ENCODE measurements at places on chromosomes 5 and 9. TPM values are rescaled to one million over a fixed set of nuclear protein-coding genes. Genes with fewer than 3 reads are reported as not detected.

The ACTBL2 gene
- total RNA-seq, result not detected

DNA sequence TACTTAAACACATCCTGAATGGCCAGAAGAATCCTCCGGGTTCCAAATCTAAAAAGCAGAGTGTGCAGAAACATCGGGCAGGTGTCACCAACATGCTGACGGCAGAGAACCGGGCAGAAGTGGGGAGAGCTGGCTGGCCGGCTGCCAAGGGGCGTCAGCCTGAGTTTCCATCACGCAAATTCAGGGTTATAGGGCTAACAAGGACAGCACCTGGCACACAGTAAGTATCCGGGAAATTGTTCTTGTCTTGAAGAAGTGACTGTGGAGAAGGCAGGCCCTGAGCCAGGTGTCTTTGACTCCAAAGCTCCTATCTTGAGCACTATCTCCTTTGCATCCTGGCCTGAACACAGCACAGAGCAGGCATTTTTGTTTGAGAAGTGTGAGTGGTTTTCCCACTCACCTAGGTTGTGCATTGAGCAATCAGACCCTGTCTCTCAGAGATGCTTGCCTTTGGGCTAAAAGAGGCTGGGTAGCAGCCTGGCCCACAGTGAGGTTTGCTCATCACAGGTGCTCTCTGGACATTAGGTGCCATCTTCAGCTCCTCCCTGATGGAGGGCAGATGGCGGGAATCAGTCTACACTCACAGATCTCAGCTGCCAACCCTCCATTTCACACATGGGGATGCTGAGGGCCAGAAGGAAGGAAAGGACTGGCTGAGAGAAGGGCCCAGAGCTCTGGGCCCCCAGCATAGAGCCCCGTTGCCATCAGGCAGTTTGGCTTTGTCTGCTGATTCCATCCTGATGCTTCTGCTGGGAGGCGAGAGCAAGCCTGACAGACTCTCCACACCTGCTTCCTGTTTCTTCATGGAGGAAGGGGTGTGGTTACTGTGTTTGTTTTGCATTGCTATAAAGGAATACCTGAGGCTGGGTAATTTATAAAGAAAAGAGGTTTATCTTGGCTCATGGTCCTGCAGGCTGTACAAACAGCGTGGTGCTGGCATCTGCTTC is 52.8 kb downstream of the WHRN start:
- peaks cover 17% of the 10 kb centered on the region for H3K4me1 ChIP-seq
- no peak for DNase-seq
- H3K27ac ChIP-seq, result no peak overlapping the region
- 0 out of 2 replicates have a peak, but pooled peaks cover 7% of the 10 kb centered on the region for H3K36me3 ChIP-seq
- no peak overlapping the region for H3K4me3 ChIP-seq

DNA sequence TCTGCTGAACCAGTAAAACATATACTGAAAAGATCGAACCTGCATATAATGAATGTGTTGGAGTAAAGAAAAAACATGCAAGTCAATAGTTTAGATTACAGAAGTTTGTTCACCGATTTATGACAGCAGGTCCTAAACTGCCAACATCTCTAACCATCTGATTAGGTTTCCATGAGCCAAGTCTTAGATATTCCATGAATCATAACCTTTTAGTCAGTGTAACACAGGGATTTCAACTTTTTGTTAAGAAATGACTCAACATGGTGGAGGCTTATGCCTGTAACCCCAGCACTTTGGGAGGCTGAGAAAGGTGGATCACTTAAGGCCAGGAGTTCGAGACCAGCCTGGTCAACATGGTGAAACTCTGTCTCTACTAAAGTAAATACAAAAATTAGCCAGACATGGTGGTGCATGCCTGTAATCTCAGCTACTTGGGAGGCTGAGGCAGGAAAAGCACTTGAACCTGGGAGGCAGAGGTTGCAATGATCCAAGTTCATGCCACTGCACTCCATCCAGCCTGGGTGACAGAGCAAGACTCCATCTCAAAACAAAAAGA is 38.7 kb downstream of the APC start:
- H3K4me1 ChIP-seq, result peaks cover 51% of the 10 kb centered on the region
- peak; percentile 92 for DNase-seq
- H3K27ac ChIP-seq, result peak overlapping the region; percentile 75
- H3K4me3 ChIP-seq, result no peak overlapping the region
- peaks cover 31% of the 10 kb centered on the region for H3K36me3 ChIP-seq

- DNase-seq, result peak; percentile 77
- H3K4me1 ChIP-seq, result peaks cover 14% of the 10 kb centered on the region
- no peaks in the 10 kb centered on the region for H3K36me3 ChIP-seq
- no peak overlapping the region for H3K4me3 ChIP-seq
Observed at GRCh38 chr9:109507421-109507838, 9.3 kb upstream of the PTPN3 start.

DNA sequence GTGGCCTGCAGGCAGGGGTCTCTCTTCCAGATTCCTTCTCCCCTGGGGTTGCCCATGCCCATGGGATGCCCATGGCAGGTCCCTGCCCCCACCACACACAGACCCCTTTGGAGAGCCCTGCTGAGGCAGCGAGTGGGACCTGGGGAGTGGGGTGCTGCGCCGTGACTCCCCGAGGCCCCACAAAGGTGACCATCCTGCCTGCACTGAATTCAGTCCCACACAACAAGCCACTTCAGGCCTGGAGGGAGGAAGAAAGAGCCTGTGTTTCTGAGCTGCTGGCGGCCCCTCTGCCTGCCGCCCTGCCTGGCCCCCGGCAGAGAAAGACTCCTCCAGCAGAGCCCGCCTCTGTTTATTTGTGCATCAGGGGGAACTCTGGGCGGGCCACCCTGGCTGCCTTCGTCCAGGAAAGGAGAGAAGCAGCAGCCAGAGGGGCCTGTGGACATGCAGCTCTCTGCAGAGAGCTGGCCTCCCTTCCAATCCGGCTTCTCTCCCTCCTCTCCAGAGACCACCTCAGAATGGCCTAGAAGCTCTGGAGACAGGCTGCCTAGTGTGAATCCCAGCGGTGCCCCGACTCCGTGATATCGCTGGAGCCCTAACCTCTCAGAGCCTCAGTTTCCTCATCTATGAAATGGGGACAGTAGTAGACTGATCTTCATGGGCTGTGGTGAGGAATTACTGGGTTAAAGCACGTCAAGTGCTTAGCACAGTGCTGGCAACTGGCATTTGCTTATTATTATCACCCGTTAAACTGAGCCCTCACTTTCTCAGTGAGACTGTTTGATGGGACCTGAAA is 72.9 kb downstream of the COL27A1 start:
- no peak overlapping the region for H3K4me3 ChIP-seq
- H3K36me3 ChIP-seq, result peaks cover 7% of the 10 kb centered on the region
- DNase-seq, result no peak

DNA sequence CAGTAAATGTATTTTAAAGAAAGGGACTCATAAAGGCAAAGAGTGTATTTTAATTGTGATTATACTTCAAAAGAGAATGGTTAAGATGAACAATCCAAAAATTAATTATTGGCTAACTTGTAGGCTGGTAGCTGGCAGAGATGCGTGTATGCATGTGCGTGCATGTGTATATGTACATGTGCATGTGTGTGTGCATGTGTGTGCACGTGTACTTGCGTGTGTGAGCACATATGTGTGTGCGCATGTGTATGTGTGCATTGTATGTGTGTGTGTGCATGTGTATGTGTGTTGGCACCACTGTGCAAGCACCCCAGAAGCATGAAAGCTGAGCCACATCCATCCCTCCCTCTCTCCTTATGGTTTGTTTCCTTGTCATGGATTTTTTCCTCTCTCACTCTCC is 83.0 kb upstream of the SLC1A3 start:
- no peak overlapping the region for H3K4me3 ChIP-seq
- peaks cover 22% of the 10 kb centered on the region for H3K27me3 ChIP-seq
- no peaks in the 10 kb centered on the region for H3K4me1 ChIP-seq
- H3K36me3 ChIP-seq, result no peaks in the 10 kb centered on the region
- H3K27ac ChIP-seq, result no peak overlapping the region

DNA sequence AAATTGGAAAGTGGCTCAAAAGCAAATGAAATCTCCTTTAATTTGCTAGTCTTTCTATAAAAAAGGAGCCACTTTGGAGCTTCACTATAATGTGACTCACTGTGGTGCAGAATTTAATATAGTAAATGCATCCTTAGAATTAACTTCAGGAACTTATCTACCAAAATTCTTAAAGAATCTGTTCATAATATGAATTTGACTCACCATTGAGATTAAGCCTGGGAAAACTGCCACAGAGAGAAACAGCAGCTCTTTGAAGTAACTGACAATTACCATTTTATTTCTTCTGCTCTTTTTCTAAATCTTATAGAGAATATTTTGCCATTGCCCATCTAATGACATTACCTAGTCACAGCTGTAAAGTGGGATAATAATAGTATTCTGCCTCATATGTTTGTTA is 211.9 kb upstream of the CDH6 start:
- no peak overlapping the region for H3K27ac ChIP-seq
- no peaks in the 10 kb centered on the region for H3K36me3 ChIP-seq
- H3K4me1 ChIP-seq, result no peaks in the 10 kb centered on the region
- no peak overlapping the region for H3K4me3 ChIP-seq
- DNase-seq, result no peak

- H3K4me1 ChIP-seq, result peaks cover 22% of the 10 kb centered on the region
- DNase-seq, result no peak
- no peaks in the 10 kb centered on the region for H3K36me3 ChIP-seq
- H3K4me3 ChIP-seq, result no peak overlapping the region
- H3K27me3 ChIP-seq, result no peaks in the 10 kb centered on the region
Observed at GRCh38 chr5:125325488-125326149, 579.2 kb upstream of the ZNF608 start.

GRCh38 chr5:77770293-77771005 is 5.7 kb downstream of the TBCA start:
- H3K4me3 ChIP-seq, result no peak overlapping the region
- DNase-seq, result no peak
- H3K27ac ChIP-seq, result no peak overlapping the region

- H3K4me1 ChIP-seq, result peaks cover 20% of the 10 kb centered on the region
- H3K27me3 ChIP-seq, result peaks cover 9% of the 10 kb centered on the region
- no peak for DNase-seq
Observed at GRCh38 chr9:78470216-78470615, 173.3 kb downstream of the PSAT1 start.

DNA sequence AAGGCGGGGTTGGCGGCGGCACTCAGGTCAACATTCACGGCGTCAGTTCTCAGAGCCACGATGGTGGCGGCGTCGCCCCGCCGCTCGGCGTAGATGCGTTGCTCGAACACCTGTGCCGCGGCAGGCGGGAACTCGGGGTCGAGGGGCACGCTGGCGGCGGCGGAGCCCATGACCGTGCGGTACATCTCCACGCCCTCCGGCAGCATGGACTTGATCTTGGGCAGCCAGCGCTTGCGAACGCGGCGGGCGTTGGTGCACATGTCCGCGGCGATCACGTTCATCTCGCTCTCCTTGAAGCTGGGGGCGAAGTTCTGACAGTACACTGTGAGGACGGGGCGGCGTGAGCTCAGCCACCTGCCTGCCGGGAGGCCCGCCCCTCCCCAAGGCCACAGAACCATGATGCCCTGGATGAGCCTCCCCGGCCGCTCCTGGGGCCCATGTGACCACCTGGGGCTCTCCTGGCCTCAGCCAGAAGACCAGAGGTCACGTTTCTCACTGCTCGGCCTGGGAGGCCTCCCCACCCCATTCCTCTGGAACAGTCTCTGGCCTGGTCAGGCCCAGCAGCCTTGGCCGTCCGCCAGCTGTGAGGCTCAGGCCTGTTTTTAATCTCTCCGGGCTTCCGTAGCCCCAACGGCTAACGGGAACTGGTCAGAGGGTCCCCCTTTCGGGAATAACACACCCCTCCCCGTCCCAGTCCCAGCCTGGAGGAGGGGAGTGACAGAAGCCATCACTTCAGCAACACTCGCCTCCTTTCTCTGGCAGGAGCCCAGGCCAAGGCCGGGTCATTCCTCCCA is 50.7 kb upstream of the UBAC1 start:
- DNase-seq, result no peak
- H3K4me1 ChIP-seq, result peaks cover 20% of the 10 kb centered on the region
- no peak overlapping the region for H3K27ac ChIP-seq
- H3K36me3 ChIP-seq, result peaks cover 11% of the 10 kb centered on the region

DNA sequence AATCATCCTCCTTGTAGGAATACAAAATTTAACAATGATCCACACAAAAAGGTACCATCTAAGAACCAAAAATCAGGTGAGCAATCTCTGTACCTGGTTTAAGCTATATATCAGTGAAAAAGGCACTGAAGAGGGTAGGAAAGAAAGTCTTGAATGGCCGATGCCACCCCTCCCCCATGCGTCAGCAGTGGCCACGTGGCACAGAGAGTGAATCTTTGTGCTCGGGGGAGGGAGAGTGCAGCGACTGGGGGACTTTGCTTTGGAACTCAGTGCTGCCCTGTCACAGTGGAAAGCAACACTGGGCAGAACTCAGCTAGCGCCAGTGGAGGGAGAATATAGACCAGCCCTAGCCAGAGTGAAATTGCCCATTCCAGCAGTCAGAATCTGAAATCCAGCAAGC is 28.3 kb upstream of the PDE4D start:
- DNase-seq, result no peak
- no peak overlapping the region for H3K4me3 ChIP-seq
- no peak overlapping the region for H3K27ac ChIP-seq
- no peaks in the 10 kb centered on the region for H3K36me3 ChIP-seq
- H3K27me3 ChIP-seq, result no peaks in the 10 kb centered on the region

GRCh38 chr5:109163336-109163735 is 246.4 kb downstream of the PJA2 start:
- no peak overlapping the region for H3K27ac ChIP-seq
- no peaks in the 10 kb centered on the region for H3K36me3 ChIP-seq
- no peak for DNase-seq
- no peaks in the 10 kb centered on the region for H3K27me3 ChIP-seq

GRCh38 chr9:134554373-134555093 is 87.1 kb upstream of the COL5A1 start:
- peaks cover 5% of the 10 kb centered on the region for H3K36me3 ChIP-seq
- no peak for DNase-seq

DNA sequence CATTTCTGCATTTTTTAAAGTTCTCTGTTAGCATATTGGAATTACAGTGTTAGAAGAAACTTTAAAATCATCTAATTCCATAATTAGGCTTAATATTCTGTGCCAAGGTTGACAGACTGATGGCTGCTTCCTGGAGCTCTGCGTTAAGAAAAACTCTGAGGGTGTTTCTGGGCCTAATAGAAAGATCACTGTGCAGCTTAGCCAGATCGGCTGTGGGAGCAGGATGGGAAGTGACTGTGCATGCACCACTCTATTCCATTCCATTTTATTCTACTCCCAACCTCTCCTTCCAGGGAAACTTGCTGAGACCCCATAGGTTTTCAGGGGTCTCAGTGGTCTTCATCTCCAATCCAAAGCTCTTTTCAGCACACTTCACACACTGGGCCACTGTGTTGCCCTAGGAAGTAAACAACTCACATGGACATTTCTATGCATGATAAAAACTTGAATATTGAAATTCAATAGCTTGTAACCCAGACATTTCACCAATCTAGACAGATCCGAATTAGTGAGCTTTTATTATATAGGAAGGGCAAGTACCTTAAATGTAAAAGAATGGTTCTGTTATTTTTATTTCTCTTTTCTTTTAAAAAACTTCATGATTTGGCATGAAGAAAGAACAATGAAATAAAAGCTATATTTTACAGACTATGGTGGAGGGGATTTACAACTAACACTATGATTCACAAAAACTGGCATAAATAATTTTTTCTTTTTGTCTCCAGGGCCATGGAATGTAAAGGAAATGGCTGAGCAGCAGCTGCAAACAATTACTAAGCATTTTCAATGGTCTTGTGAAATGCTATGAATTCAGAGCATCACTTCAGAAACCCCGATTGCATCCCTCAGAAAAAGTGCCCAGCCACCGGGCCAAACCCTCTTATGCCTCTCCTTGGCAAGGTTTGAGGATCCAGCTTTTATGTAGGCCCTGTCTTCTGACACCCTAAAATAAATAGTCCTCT is 51.4 kb upstream of the DAB2 start:
- no peaks in the 10 kb centered on the region for H3K27me3 ChIP-seq
- no peaks in the 10 kb centered on the region for H3K36me3 ChIP-seq
- H3K4me1 ChIP-seq, result peaks cover 79% of the 10 kb centered on the region
- peak overlapping the region; percentile 84 for H3K27ac ChIP-seq
- DNase-seq, result peak; percentile 75
- H3K4me3 ChIP-seq, result peak overlapping the region; percentile 65
